ENCODE measurements at places on chromosomes 13 and 19. TPM values are rescaled to one million over a fixed set of nuclear protein-coding genes. Genes with fewer than 3 reads are reported as not detected.

ETV2 gene
- 0.70 TPM for total RNA-seq

SLC39A3 gene
- total RNA-seq: 30.2 TPM

NALCN gene
- total RNA-seq: 2.3 TPM

MAP2K2 gene
- total RNA-seq: 139 TPM

PTPRS gene
- 39.6 TPM for total RNA-seq

MATK gene
- total RNA-seq: 3.3 TPM

RNF17 gene
- total RNA-seq: 0.58 TPM

ZNF181 gene
- 15.6 TPM for total RNA-seq

KLK2 gene
- not detected for total RNA-seq

PROSER1 gene
- 21.2 TPM for total RNA-seq

NAPSA gene
- 0.70 TPM for total RNA-seq

ICAM1 gene
- 564 TPM for total RNA-seq

RBM42 gene
- 98.4 TPM for total RNA-seq

ZNF610 gene
- 4.9 TPM for total RNA-seq

KLF5 gene
- total RNA-seq: 2.8 TPM

CCDC9 gene
- total RNA-seq: 10.0 TPM

ZNF865 gene
- 5.7 TPM for total RNA-seq

KLK12 gene
- not detected for total RNA-seq

MBD3L3 gene
- total RNA-seq: not detected

ADM5 gene
- 1.5 TPM for total RNA-seq

GFY gene
- total RNA-seq: not detected

GZMM gene
- not detected for total RNA-seq

TMEM150B gene
- total RNA-seq: not detected

TNFSF11 gene
- 0.29 TPM for total RNA-seq

RASIP1 gene
- 153 TPM for total RNA-seq

PSG5 gene
- 0.29 TPM for total RNA-seq

KCNRG gene
- 0.19 TPM for total RNA-seq

LSR gene
- 7.5 TPM for total RNA-seq

RNF113B gene
- total RNA-seq: not detected

ZNF121 gene
- 20.5 TPM for total RNA-seq

CDC37 gene
- total RNA-seq: 332 TPM

SIGLEC8 gene
- total RNA-seq: not detected

CDX2 gene
- not detected for total RNA-seq

SPACA4 gene
- not detected for total RNA-seq
